Cerebellum (tissue), 4 donors: ENCODE measurements at places on chromosomes 2 and 18.

- no peak for DNase-seq
Measured at GRCh38 chr18:1595195-1595594, 690.5 kb downstream of the ADCYAP1 start.

DNA sequence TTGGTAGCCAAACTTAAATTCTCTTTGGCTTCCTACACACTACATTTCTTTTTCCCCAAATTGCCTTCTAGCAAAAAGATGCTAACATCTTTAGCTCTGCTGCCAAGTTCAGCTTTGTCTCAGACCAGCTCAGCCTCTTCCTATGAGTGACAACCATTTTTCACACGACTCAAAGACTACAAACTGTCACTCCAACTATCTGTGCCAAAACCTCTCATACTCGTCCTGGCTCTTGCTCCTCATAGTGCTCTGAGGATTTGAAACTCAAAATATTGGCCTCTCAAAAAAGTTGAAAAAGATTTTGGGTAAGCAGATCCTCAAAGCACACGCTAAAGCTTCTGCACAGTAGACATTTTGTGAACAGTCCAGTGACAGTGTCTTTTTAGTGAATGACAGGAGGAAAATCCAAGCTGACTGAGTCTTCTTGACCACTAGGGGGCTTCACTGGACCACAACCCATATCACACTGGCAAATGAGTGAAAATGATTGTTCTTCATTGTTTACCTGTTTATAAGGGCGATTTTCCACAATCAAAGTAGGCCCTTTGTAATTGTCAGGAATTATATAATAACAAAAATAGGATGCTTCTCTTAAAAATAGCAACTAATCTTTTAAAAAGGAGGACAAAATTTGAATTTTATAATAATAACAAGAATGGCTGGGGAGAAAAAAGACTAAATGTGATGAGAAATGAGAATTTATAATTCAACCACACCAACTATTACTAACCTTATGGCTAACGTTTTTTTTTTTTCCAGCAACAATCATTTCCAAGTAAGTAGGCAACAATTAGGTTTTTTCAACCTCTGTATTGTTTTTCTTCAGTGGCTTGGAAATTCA, 85.5 kb upstream of the PGAP1 start:
- peak; percentile 60 for DNase-seq

DNA sequence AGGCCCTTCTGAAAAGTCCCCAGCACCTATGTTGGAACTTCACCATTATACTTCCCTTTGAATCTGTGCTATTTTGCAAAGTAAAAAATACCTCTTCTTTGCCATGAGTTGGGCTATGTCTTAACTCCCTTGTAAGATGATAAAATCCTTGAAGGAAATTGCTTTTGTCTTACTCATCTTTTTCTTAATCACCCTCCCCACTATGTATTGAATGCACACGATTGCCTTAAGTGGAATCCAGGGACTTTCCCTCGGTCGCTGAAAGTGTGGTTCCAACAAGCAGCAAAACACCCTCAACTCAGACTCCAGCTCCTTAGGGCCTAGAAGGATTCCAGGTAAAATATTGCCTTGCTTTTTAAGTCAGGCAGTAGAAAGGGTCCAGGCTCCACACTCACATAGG, 173.2 kb upstream of the ARL4C start:
- no peak for DNase-seq

DNA sequence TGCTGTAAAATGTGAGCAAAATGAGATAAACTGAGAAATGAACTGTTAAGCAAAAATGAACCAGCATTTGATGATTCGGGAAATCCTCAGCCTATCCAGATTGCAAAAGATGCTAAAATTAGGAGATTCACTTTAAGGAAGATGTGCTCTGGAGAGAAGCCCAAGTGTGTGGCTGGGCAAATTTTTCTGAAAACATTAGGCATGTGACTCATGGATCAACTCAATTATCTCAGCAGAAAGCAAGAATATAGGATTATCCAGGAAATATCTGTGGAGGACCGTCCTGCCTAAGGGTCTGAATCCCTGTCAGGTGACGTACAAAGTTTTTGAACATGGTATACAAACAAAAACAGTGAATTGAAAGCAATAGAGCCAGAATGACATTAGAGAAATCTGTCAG, 1268.3 kb upstream of the TMEFF2 start:
- DNase-seq: no peak

- DNase-seq: no peak
Measured at GRCh38 chr2:149307014-149307413, 23.4 kb upstream of the LYPD6 start.

- DNase-seq: no peak
Measured at GRCh38 chr2:171247741-171248662, 87.3 kb upstream of the TLK1 start.

- no peak for DNase-seq
Measured at GRCh38 chr2:74537140-74537539, 7.4 kb downstream of the HTRA2 start.

DNA sequence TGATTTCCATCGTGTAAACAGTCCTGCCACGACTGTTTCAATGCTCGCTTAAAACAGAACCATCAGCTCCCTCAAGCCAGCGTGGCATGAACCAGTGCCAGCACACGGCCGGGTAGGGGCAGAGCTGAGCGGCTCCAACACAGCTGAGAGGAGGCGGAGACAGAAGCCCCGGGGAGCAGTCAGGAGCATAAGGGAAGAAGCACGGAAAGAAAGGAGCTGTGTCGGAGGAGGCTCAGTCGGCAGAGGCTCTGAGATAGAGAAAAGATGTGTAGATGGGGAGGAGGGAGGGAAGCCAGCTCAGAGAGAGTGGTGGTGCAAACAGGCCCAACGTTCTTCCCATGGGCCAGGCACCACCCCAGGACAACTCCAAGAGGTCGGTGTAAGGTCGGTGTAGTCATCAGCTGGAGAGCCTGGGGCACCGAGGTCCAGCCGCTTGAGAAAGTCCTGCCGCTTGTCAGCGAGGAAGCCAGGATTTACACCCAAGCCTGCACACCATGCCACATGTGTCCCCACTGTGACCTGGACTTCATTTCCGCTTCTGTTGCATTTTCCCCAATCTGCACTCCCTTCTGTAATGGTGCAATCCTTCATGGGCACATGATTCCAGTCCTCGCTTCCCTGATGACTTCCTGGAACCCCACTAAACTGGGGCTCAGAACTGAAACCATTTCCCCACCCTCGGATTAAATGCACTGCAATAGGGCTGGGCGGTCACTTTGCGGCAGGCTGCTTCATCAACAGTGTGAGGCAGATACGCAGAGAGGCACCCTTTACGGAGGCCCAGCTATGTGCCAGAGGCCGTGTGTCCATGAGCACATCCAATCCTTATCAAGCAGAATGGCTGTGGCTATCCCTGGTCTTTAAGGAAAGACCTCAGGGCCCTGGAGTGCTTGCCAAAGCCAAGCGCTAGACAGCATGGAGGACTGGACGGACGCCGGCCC, 43.5 kb downstream of the CYP27C1 start:
- peak; percentile 17 for DNase-seq

GRCh38 chr2:85731606-85732005, 22.2 kb upstream of the ATOH8 start:
- no peak for DNase-seq
